ENCODE measurements at places on chromosomes 12 and 14.

- DNase-seq = no peak
These were observed 169.3 kb downstream of the KTN1 start for GRCh38 chr14:55749201-55749812.

- no peak for DNase-seq
These were observed 935 bp downstream of the TBC1D30 start for GRCh38 chr12:64825143-64826021.

GRCh38 chr12:43856972-43857371, 21.1 kb downstream of the TMEM117 start:
- no peak for DNase-seq

- no peak for DNase-seq
These were observed 15.3 kb downstream of the TSFM start for GRCh38 chr12:57797933-57798332.

- peak; percentile 13 for DNase-seq
These were observed 106.7 kb upstream of the SFSWAP start for GRCh38 chr12:131603939-131604795.

GRCh38 chr14:26729851-26730250, 132.0 kb upstream of the NOVA1 start:
- DNase-seq = no peak

GRCh38 chr12:114996382-114996781, 312.4 kb upstream of the TBX3 start:
- no peak for DNase-seq

DNA sequence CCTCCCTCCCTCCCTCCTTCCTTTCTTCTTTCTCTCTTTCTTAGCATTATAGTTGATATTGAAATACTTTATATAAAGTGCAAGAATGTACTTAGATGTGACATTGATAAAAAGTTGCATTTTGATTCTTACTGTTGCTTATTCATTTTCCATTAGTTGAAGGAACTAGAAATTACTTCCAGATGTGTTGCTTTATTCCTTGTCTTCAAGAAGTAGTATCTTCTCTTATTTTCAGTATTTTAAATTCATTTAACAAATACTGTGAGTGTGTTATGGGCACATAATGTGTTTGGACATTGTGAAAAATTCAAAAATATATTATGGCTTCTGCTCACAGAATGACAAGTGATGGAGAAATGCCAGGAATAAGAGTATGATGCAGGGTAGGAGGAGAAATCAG, 45.6 kb downstream of the TRMT5 start:
- no peak for DNase-seq

DNA sequence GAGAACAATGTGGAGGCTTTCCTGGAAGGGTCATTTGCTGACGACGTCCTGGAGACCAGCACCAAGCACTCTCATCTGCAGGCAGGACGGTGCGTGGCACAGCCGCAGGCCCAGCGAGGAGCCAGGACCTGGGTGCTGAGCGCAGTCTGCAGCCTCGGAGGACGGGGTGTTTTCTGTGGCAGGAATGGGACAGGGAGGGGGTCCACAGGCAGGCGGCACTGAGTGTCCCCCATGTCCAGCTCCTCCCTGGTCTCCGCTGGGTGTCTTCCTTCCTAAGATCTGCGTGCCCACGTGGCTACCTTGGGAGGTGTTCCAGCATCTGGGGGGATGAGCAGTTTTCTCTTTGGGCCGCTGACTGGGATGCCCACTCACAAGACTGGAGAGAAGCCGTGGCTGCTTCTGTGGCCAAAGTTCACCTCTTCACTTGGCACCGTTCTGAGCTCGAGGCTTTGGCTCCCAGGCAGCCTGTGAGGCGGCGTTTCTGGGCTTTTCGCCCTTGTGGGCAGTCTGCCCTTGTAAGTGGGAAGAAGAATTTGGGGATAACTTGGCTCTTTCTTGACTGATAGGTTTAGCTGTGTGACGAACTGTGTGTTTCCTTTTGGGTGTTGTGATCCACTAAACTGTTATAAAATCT, 72.2 kb downstream of the NOC4L start:
- DNase-seq = no peak

GRCh38 chr12:50634379-50634778, 129.5 kb upstream of the ATF1 start:
- no peak for DNase-seq

GRCh38 chr12:2221030-2221621, 168.3 kb downstream of the CACNA1C start:
- DNase-seq = no peak

- DNase-seq = no peak
These were observed 44.3 kb upstream of the RESF1 start for GRCh38 chr12:31914927-31915326.

- DNase-seq = no peak
These were observed 77.0 kb downstream of the BICD1 start for GRCh38 chr12:32183650-32184049.

GRCh38 chr12:31522607-31523006, 68.3 kb downstream of the DENND5B start:
- no peak for DNase-seq

- DNase-seq = no peak
These were observed 48.9 kb upstream of the DLK1 start for GRCh38 chr14:100677554-100678468.

DNA sequence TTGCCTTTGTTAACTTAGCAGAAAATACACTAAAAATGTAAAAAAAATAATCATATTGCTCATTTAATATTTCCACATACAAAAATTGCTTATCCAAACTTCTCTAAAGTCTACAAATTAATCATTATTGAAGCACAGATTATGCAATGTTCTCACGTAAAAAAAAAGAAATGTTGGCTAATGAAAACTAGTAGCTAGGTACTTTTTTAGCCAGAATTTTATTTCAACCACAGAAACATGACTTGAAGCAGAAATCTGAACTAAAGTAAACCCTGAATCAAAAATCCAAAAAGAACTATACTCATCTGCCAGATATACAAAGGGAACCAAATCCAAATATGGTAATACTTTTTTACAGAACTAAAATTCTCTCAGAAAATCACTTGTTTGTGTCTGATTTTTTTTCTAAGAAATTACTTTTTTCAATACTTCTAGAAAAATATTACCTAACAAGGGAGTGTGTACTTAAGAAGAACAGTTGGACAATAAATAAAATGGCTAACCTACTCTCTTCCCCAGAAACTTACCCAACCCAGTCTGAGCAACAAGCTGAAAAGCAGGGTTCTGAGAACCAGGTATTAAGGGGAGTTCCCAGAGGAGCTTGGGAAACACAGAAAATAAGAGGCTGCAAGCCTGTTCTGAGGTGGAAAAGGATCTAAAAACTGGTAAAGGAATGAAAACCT, 78.4 kb upstream of the RAP1B start:
- DNase-seq = no peak

- no peak for DNase-seq
These were observed 391.6 kb downstream of the ZFP36L1 start for GRCh38 chr14:68401317-68401716.

GRCh38 chr12:123532808-123533649, 490 bp downstream of the RILPL1 start:
- no peak for DNase-seq

DNA sequence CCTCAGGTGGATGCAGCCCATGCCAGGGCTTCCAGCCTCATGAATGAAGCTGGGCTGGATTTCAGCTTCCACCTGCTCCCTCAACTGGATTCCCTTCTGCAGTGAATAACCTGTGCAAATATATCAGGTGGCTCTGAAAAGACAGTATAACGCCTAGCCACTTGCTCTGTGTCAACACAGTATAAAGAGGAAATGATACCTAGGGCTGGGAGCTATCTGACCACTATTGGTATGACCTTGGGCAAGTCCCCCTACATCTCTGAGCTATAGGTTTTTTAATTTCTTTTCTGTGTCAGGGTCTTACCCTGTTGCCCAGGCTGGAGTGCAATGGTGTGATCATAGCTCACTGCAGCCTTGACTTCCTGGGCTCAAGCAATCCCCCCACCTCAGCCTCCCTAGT, 19.8 kb downstream of the ISM2 start:
- no peak for DNase-seq

DNA sequence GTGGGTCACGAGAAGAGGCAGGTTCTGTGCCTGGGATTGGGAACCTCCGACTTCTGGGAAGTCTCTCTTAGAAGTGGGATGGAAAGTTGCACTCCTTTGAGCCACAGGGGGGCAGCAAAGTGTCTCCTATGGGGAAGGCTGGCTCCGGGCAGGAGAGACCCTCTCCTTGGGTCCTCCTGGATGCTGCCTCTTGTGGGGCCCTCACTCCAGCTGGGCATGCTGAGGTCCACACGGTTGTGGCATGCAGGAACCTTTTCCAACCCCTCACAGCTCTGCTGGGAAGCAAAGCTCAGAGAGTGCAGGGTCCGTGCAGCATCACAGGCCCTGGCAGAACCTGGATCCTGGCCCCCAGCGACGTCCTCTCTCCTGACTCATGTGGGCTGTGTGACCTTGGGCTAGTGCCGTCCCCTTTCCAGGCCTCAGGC, 17.4 kb downstream of the SDSL start:
- DNase-seq = no peak

DNA sequence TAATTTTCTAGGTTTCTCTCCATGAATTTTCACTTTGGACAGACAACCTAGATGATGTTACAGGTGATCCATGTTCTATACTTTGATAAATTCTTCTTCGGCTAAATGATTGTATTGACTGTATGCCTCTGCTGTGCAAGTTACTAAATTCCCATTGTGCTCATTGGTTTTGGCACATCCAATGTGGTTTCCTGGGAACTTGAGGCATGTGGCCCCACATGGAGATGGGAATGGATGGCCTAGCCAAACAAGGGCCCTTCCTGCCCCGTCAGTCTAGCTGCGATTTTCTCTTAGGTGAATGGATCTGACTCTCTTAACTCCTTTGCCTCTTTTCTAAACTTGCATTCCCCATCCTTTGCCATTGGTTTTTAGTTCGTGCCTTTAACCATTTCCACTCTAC, 186.2 kb downstream of the PELI2 start:
- no peak for DNase-seq

DNA sequence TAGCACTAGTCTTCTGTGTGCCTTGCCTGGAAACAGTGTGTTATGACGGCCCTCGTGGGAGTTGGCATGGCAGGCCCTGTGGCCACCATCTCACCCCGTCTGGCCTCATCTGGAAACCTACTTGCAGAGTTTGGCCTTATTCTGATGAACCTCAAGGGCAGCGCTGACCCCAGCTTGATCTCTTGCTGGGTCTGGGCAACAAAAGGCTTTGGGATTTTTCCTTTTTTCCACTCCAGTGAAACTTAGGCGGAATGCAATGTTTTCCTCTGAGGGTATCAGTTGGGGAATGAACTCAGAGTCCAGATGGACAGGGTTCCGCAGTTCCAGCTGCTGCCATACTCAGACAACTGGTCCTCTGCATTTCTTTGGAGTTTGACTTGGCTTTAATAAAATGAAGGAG, 15.9 kb downstream of the CACNA1C start:
- no peak for DNase-seq

DNA sequence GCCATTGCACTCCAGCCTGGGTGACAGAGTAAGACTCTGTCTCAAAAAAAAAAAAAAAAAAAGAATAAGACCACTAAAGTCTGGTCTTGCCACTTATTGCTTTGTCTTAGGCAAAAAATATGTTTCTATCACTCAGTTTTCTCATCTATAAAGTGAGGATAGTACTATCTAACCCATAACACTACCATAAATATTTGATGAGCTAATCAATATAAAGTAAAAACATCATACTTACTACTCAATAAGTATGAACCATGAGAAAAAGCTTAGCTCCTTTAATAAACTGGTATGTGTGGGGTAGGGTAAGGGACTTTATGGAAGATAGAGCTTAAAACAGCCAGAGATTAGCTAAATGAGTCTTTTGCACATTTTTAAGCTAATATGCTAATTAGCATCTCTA, 85.5 kb downstream of the GXYLT1 start:
- no peak for DNase-seq

- no peak for DNase-seq
These were observed 95.5 kb downstream of the SLC6A15 start for GRCh38 chr12:84816916-84817695.

GRCh38 chr14:100065111-100065871, at the start of gene EVL:
EVL (plus strand) TSS chr14:100065422; CDS start chr14:100065501, 79 bp downstream.
- peak; percentile 36 for DNase-seq

- no peak for DNase-seq
These were observed 227.5 kb upstream of the ABCD2 start for GRCh38 chr12:39846971-39847650.

- DNase-seq = no peak
These were observed 174.6 kb upstream of the C14orf180 start for GRCh38 chr14:104404922-104405321.

DNA sequence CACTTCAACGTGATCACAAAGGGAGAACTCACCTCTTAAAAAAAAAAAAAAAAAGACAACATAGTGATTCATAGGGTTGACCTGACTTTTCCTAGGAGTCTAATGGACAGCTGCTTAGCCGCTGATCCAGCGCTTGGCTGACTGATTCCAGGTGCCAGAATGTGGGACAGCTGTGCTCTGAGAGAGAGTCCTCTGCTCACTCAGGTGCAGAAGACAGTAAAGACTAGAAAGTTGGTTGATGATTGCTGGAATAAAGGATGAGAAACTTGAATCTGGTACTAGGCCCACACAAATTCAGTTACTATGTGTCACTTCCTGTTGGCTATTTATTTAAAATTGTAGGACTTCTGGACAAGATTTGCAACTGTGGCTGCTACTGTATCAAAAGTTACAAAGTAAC, 229.4 kb downstream of the CHST11 start:
- DNase-seq = no peak

- DNase-seq = no peak
These were observed 435.9 kb downstream of the TMTC2 start for GRCh38 chr12:83122623-83122934.

DNA sequence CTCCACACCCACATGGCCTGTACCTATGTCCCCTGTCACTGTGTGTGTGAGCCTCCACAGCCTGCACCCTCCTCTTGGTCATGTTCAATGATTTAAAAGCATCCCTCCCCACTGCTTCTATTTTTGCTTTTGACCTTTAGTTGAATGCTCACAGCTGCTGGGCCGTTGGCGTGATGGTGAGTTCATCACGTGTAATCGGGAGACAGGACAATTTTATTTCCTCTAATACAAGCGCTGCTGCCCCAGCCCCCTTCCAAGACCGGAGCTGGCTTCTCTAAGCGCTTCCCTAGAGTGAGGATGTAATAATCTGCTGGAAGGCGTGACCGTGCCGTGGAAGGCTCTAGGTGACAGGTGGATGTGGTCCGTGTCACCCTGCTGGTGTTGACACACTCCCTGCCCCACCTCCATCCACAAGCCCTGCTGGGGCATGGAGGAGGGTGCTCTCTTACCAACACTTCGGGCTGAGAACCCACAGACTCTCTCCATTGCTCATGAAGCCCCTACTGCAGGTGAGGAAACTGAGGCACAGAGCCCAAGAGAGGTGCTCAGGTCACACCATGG, 25.4 kb downstream of the CCDC85C start:
- DNase-seq = no peak

- DNase-seq = no peak
These were observed 14.4 kb downstream of the ART4 start for GRCh38 chr12:14828892-14829291.

All from activated naive CD4-positive, alpha-beta T cell (primary cell).